ENCODE measurements at places on chromosomes 4 and X.

GRCh38 chr4:184807797-184808712, 17.7 kb downstream of the ACSL1 start:
- no peak overlapping the region for H3K4me3 ChIP-seq
- H3K4me1 ChIP-seq = peaks cover 6% of the 10 kb centered on the region
- no peaks in the 10 kb centered on the region for H3K27me3 ChIP-seq
- no peaks in the 10 kb centered on the region for H3K36me3 ChIP-seq

DNA sequence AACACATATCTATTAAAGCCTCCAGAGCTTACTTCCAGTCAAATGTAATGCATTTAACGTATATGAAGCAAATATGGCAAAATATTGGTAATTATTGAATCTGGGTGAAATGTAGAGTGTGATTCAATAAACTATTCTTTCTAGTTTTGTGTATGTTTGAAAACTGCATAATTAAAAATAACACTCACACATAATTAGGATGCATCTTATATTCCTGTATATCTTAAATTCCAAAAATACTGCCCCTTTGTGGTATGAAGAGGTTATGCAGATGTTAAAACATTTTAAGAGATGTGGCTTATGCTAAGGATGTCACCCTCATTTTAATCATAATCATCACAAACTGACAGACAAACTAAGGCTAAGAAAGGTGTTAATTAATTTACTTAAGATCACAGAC, 182.9 kb downstream of the COX18 start:
- no peaks in the 10 kb centered on the region for H3K36me3 ChIP-seq
- H3K4me3 ChIP-seq = no peak overlapping the region
- DNase-seq = no peak
- no peaks in the 10 kb centered on the region for H3K4me1 ChIP-seq

- no peak overlapping the region for H3K4me3 ChIP-seq
- no peak overlapping the region for H3K27ac ChIP-seq
- DNase-seq = no peak
- H3K36me3 ChIP-seq = no peaks in the 10 kb centered on the region
- no peaks in the 10 kb centered on the region for H3K27me3 ChIP-seq
Measured at GRCh38 chr4:7074426-7074825, 6.6 kb upstream of the GRPEL1 start.

- DNase-seq = no peak
- no peaks in the 10 kb centered on the region for H3K27me3 ChIP-seq
- no peaks in the 10 kb centered on the region for H3K4me1 ChIP-seq
- H3K27ac ChIP-seq = no peak overlapping the region
- H3K4me3 ChIP-seq = no peak overlapping the region
- H3K36me3 ChIP-seq = no peaks in the 10 kb centered on the region
Measured at GRCh38 chrX:78710171-78710570, 37.3 kb upstream of the LPAR4 start.

DNA sequence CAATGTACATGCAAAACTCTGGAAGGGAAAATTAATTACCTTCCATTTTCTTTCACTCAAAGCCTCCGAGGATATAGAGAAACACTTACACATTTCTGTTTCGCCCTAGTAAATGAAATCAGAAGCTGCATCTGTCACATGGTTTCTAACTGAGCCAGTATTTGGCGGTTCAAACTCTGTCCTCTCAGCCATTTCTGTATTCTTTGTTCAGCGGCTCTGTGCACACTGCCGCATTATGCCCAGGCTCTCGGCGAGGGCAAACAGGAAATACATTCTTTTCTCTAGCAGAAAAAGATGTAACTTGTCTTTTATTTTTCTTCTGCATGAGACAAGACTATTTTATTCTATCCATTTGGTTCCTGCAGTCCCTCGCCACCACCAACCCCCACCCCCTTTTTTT, 71.4 kb upstream of the GPM6B start:
- no peaks in the 10 kb centered on the region for H3K4me1 ChIP-seq
- H3K4me3 ChIP-seq = no peak overlapping the region
- H3K27me3 ChIP-seq = no peaks in the 10 kb centered on the region
- H3K36me3 ChIP-seq = no peaks in the 10 kb centered on the region
- no peak for DNase-seq

DNA sequence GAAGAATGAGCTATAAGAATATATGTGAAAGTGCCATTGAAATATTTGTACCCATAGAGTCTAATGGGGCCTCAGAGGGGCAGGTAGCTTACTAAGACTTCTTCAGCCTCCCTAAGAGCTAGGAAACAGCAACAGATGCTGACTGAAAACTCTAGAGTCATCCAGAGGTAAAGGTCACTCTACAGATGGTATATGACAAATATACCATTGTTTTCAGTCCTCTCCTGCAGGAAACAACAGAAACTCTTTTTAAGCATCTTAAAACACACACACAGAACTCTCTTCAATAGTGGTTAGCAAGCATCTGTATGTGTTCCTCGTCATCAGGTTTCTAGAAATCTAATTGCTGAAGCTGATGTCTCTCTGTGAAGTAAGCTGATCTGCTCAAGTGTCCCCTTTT, 313.8 kb upstream of the GATB start:
- DNase-seq = no peak
- no peak overlapping the region for H3K4me3 ChIP-seq
- H3K27me3 ChIP-seq = no peaks in the 10 kb centered on the region
- peaks cover 2% of the 10 kb centered on the region for H3K4me1 ChIP-seq

DNA sequence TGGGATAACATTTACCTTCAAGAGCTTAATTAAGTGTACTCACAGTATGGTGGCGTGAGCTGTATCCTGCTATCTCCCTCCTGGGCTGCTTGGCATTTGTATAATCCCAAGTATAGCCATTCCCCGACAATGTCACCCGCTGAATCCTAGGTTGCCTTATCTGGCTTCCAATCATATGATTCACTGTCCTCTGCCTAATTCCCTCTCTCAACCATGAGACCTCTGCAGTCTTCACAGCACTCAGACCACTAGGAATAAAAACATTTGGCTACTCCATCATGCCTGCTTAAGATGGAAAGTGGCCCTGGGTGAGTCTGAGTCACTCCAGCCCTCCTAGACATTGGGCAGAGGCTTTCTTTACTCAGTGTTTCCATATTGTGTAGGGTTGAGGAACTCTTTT, 28.9 kb upstream of the WDFY3 start:
- no peak for DNase-seq
- no peaks in the 10 kb centered on the region for H3K36me3 ChIP-seq
- no peaks in the 10 kb centered on the region for H3K4me1 ChIP-seq
- H3K4me3 ChIP-seq = no peak overlapping the region
- no peak overlapping the region for H3K27ac ChIP-seq

- DNase-seq = no peak
- no peak overlapping the region for H3K4me3 ChIP-seq
- H3K4me1 ChIP-seq = peaks cover 21% of the 10 kb centered on the region
- H3K27ac ChIP-seq = peak overlapping the region; percentile 26
Measured at GRCh38 chr4:7356667-7357310, 77.9 kb downstream of the PSAPL1 start.

GRCh38 chr4:25233194-25233593, 639 bp upstream of the PI4K2B start:
- no peak overlapping the region for H3K27ac ChIP-seq
- peaks cover 1% of the 10 kb centered on the region for H3K4me1 ChIP-seq

GRCh38 chrX:154733066-154733425, 17.8 kb downstream of the GAB3 start:
- no peaks in the 10 kb centered on the region for H3K36me3 ChIP-seq
- H3K4me3 ChIP-seq = no peak overlapping the region
- H3K4me1 ChIP-seq = peaks cover 4% of the 10 kb centered on the region
- H3K27me3 ChIP-seq = no peaks in the 10 kb centered on the region

GRCh38 chr4:171378323-171378722, 434.9 kb upstream of the GALNTL6 start:
- H3K4me1 ChIP-seq = no peaks in the 10 kb centered on the region
- no peak for DNase-seq
- no peaks in the 10 kb centered on the region for H3K36me3 ChIP-seq
- no peak overlapping the region for H3K27ac ChIP-seq

GRCh38 chr4:154332681-154333421, 158.7 kb downstream of the DCHS2 start:
- H3K4me1 ChIP-seq = no peaks in the 10 kb centered on the region
- no peak overlapping the region for H3K27ac ChIP-seq
- peak; percentile 55 for DNase-seq
- H3K27me3 ChIP-seq = no peaks in the 10 kb centered on the region
- no peaks in the 10 kb centered on the region for H3K36me3 ChIP-seq

- H3K4me1 ChIP-seq = peaks cover 1% of the 10 kb centered on the region
- H3K27ac ChIP-seq = peak within 1 kb of the TSS; percentile 17
- H3K36me3 ChIP-seq = no peaks in the 10 kb centered on the region
Measured at GRCh38 chr4:170089668-170090351, at the start of gene AADAT. AADAT (minus strand) TSS chr4:170089956; CDS start chr4:170089690, 266 bp downstream.

DNA sequence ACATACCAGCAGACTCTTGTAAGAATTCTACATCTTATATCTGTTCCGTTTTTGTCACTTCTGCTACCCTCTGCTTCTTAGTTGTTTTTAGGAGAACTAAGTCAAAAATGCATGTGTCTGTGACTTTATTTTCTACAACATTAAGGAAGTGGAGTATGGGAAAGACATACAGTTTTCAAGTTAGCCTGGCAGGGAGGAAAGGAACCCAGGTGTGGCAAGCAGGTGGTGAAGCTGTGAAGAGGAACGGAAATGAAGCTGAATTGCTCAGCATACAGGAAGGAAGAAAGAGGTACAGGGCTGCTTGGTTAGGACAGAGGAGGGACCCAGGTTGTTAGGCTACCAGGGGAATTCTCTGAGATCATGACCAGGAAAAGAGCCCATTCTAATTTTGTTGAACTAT, 9.4 kb downstream of the GPRIN3 start:
- H3K36me3 ChIP-seq = no peaks in the 10 kb centered on the region
- no peaks in the 10 kb centered on the region for H3K27me3 ChIP-seq
- H3K4me1 ChIP-seq = peaks cover 1% of the 10 kb centered on the region
- no peak for DNase-seq
- no peak overlapping the region for H3K27ac ChIP-seq

DNA sequence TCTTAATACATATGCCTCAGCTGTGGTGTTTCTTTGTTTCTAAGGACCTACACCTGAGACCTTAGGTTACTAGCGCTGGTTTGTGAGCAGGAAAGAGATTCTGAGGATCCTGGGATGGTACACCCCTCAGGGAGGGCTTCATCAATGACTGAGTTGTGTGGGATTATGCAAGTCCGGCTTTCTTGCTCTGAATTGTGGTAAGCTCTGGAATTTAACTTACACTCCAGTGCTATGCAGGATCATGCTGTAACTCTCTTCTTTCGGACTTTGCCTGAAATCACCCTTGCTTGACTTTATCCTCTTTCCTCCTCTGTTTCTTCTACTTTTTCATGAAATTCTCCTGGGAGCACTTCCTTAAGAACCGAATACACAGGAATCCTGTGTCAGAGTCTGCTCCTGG, 431.5 kb upstream of the BOD1L1 start:
- H3K27me3 ChIP-seq = no peaks in the 10 kb centered on the region
- DNase-seq = no peak
- H3K27ac ChIP-seq = no peak overlapping the region
- H3K36me3 ChIP-seq = no peaks in the 10 kb centered on the region

DNA sequence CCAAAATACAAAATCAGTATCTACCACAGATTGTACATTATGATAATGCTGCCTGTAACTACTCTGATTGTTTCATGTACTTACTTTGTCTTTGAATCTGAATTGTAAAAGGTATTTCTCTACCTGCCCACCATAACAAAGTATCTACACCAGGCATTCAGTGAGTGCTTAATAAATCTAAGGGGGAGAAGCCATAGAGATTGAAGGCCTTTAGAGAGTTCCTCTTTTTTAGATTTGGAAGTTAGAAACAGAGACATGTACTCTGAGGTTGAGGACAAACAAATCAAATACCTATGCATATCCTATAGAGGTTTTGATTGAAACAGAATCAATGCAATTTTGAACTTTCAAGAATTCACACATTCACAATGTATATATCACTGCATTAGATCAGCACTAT, 42.7 kb downstream of the SAT1 start:
- H3K36me3 ChIP-seq = no peaks in the 10 kb centered on the region
- H3K27ac ChIP-seq = no peak overlapping the region
- H3K4me1 ChIP-seq = no peaks in the 10 kb centered on the region
- no peak overlapping the region for H3K4me3 ChIP-seq

GRCh38 chr4:12116009-12116552, 687.4 kb upstream of the HS3ST1 start:
- no peaks in the 10 kb centered on the region for H3K27me3 ChIP-seq
- H3K4me1 ChIP-seq = no peaks in the 10 kb centered on the region
- no peak for DNase-seq
- no peaks in the 10 kb centered on the region for H3K36me3 ChIP-seq
- no peak overlapping the region for H3K27ac ChIP-seq
- no peak overlapping the region for H3K4me3 ChIP-seq

- no peaks in the 10 kb centered on the region for H3K4me1 ChIP-seq
- H3K4me3 ChIP-seq = no peak overlapping the region
- H3K27ac ChIP-seq = no peak overlapping the region
- no peak for DNase-seq
- H3K27me3 ChIP-seq = no peaks in the 10 kb centered on the region
- no peaks in the 10 kb centered on the region for H3K36me3 ChIP-seq
Measured at GRCh38 chrX:17465201-17465600, 90.2 kb downstream of the NHS start.

GRCh38 chr4:40471923-40472322, 136.8 kb downstream of the CHRNA9 start:
- no peak for DNase-seq
- H3K36me3 ChIP-seq = no peaks in the 10 kb centered on the region
- H3K27ac ChIP-seq = no peak overlapping the region

DNA sequence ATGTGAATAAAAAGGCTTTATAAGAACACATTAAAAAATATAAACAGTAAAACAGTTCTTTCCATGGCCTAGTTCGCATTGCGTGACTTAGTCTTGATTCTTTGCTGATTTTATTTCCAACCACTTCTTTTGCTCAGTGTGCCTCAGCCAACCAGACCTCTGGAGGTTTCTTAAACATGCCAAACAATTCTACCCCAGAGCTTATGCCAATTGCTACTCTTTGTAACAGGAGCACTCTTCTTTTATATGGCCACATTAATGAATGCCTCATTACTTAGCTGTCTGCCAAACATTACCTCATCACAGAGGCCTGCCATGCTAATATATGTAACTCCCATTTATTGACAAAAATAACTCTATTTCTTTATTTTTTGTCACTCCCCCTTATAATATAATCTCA, 202.3 kb downstream of the NDST4 start:
- DNase-seq = no peak
- H3K36me3 ChIP-seq = no peaks in the 10 kb centered on the region
- no peaks in the 10 kb centered on the region for H3K4me1 ChIP-seq
- H3K27ac ChIP-seq = no peak overlapping the region
- no peak overlapping the region for H3K4me3 ChIP-seq

DNA sequence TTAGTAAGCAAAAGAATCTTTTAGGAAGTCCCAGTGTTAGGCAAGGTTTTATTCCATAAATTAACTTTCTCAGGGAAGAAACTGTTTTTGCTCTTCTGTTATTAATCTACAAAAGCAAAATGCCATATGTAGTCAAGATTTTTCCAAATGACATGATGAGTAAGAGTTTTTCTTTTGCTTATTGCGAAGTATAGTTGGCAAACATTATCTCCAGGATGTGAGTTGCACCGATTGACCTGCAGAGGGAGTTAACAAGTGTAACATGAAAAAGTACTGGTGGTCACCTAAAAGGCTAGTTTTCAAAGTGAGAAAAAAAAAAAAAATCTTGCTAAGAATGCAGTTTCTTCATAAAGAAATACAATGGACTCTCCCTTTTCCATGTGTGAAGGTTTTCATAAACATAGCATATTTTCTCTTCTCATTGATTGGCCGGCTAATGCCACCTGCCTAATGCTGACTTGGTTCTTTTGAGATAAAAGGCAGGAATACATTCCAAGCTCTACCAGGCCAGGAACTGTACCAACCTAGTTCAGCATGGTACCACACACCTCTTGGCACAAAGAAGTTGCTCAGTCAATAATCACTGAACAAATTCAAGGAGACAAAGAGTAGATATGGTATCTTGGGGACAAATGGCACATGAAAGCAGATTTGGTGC, 100.2 kb downstream of the LNX1 start:
- H3K36me3 ChIP-seq = no peaks in the 10 kb centered on the region
- H3K4me3 ChIP-seq = no peak overlapping the region
- DNase-seq = no peak

- H3K4me3 ChIP-seq = no peak overlapping the region
- H3K36me3 ChIP-seq = no peaks in the 10 kb centered on the region
Measured at GRCh38 chr4:130293692-130294091, 1197.7 kb downstream of the C4orf33 start.

Data from ovary (tissue), 10 donors.